ENCODE measurements at places on chromosomes 1 and 21. TPM values are rescaled to one million over a fixed set of nuclear protein-coding genes. Genes with fewer than 3 reads are reported as not detected.

SELL gene
- 2.1 TPM for polyA plus RNA-seq

FHAD1 gene
- 0.79 TPM for polyA plus RNA-seq

LENEP gene
- 0.33 TPM for polyA plus RNA-seq

ADIPOR1 gene
- 73.8 TPM for polyA plus RNA-seq

IL19 gene
- polyA plus RNA-seq, result not detected

KIAA1614 gene
- 2.1 TPM for polyA plus RNA-seq

C8B gene
- 0.06 TPM for polyA plus RNA-seq

RGSL1 gene
- not detected for polyA plus RNA-seq

- no peak for DNase-seq
These were observed 26.9 kb downstream of the PTGS2 start for GRCh38 chr1:186653312-186653711.

- DNase-seq, result no peak
These were observed 69.5 kb downstream of the NTMT2 start for GRCh38 chr1:170215072-170215885.

GRCh38 chr1:94912263-94913184, 14.4 kb downstream of the CNN3 start:
- DNase-seq, result no peak

GRCh38 chr1:99600782-99601181, 45.1 kb upstream of the PALMD start:
- no peak for DNase-seq

DNA sequence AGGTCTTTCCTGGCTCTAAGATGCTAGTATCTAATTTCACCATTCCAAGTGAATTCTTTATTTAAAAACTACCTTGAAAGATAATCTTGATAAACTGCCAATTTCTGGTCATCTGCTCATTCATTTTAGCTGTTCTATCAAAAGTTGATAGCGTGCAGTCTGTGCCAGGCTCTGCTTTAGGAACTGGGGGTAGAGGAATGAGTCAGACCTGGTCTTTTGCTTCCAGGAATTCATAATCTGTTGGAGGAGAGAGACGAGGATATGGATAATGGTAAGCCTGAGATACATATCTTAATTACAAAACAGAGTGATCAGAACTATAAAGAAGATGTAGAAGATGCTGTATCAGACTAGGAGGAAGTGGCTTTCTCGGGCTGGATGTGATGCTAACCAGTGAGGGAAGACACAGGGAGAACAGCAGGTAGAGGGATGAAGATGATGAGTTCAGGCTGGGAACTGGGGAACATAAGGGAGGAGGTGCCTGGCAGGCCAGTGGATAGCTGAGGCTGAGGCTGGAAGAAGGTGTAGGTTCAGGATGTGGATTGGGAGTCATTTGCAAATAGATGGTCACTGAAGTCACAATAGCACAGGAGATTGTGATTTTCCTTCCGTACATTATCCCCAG, 12.3 kb upstream of the PHC2 start:
- DNase-seq, result no peak

- no peak for DNase-seq
These were observed 9.5 kb upstream of the CR2 start for GRCh38 chr1:207444514-207445217.

GRCh38 chr1:227317011-227317451, 1.3 kb downstream of the CDC42BPA start:
- no peak for DNase-seq

DNA sequence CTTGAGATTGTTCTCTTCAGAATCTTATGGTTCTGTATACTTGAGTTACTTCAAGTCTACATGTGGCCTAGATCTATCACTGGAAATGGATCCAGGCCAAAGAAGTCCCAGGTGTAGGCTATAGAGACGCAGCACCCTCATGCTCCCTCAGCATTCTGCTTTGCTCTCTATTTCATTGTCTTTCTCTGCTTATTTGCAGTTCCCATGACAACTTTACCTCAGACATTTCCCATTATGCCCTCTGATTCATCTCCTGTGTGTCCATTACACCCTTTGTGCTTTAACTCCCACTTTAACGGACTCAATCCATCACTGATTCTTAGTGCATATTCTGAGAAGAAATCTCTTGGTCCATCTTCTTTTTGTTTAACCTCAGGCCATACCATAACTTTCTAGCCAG, 236.9 kb upstream of the NRIP1 start:
- no peak for DNase-seq

DNA sequence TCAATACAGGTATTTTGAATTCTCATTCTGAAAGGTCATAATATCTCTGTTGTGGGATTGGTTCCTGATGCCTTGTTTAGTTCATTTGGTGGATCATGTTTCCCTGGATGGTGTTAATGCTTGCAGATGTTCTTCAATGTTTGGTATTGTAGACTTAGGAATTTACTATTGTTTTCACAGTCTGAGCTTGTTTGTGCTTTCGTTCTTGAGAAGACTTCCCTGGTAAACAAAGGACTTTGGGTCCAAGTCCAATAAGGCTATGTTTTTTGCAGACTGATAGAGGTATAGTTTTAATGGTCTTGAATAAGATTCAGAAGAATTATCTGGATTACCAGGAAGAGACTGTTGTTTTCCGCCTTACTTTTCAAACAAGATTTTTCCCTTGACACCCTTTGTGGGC, 1646.3 kb downstream of the AMY1C start:
- DNase-seq, result no peak

- no peak for DNase-seq
These were observed 27.7 kb downstream of the DSTYK start for GRCh38 chr1:205183676-205184335.

GRCh38 chr1:3351449-3352298, 102.8 kb upstream of the ARHGEF16 start:
- DNase-seq, result no peak

DNA sequence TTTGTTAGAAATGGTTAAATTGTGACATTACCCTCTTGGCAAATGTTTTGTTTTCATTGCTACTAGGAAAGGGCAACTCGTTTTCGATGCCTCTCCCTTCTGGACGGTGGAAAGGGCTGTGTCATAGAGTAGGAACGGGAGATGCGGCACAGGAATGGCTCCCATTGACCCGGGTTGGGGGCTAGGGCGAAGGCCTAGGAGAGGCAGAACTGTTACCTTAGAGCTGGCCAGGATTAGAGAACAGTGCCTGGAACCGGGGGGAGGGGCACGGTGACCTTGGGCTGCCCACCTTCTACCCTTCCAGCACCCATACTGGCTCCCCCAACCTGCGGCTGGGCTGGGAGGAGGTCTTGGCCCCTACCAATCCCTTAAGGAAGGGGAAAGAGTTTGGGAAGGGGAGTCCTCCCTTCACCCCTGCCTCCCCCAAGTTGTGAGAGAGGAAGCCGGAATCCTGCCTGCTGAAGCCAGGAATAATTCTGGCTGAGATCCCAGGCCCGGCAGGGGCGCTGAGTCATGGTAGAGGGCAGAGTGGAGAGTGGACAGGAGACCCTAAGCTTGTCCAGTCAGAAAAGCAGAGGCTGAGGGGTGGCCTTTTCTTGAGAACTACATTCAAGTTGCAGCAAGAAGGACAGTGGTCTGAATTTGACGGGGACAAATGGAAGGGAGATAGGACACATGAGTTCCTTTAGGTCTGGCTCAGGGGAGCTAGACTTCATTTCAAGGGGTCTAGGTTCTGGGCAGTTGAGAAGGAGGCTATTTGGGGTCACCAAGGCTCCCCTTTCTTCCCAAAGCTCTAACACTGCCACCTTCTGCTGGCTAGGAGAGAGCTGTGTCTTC, 8.2 kb downstream of the LMNA start:
- DNase-seq, result no peak

All from large intestine (tissue), 12 donors.